ENCODE measurements at places on chromosomes 5 and 9. TPM values are rescaled to one million over a fixed set of nuclear protein-coding genes. Genes with fewer than 3 reads are reported as not detected.

The MARVELD2 gene
- 29.0 TPM for polyA plus RNA-seq

The HOMER1 gene
- polyA plus RNA-seq, result 25.6 TPM

The FAM200C gene
- polyA plus RNA-seq, result 14.2 TPM

The PHAX gene
- polyA plus RNA-seq, result 100.0 TPM

The CTSV gene
- 20.0 TPM for polyA plus RNA-seq

The GRIN3A gene
- polyA plus RNA-seq, result 2.2 TPM

The TYRP1 gene
- polyA plus RNA-seq, result 1.5 TPM

The CER1 gene
- 0.11 TPM for polyA plus RNA-seq

The CDH18 gene
- 0.84 TPM for polyA plus RNA-seq

The CBY3 gene
- polyA plus RNA-seq, result 1.1 TPM

The NPR2 gene
- 30.8 TPM for polyA plus RNA-seq

The SOX30 gene
- 0.39 TPM for polyA plus RNA-seq

The ANKRD34B gene
- 0.19 TPM for polyA plus RNA-seq

The CD72 gene
- polyA plus RNA-seq, result 2.5 TPM

The ADAMTS13 gene
- 9.7 TPM for polyA plus RNA-seq

The GRIA1 gene
- 0.97 TPM for polyA plus RNA-seq

The TRIM7 gene
- 0.22 TPM for polyA plus RNA-seq

The AJM1 gene
- polyA plus RNA-seq, result 1.8 TPM

The ANGPTL2 gene
- 12.9 TPM for polyA plus RNA-seq

Measured in left renal cortex interstitium (tissue), 4 donors.